ENCODE measurements at places on chromosomes 12 and 14.

DNA sequence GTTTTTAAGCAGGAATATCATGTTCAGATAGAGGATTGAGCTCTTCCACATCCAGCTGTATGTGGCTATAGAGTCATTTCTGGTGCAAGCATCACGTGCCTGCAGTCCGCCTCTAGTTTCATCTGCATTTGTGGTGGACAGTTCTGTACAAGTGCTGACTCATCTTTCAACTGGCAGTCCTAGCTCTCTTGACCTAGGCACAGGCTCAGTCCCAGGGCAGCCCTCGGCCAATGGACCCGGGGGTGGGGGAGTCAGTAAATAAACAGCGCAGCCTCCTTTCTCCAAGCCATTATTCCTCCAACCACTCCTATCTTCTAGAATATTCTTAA, 41.8 kb upstream of the FRMD6 start:
- DNase-seq, result no peak

DNA sequence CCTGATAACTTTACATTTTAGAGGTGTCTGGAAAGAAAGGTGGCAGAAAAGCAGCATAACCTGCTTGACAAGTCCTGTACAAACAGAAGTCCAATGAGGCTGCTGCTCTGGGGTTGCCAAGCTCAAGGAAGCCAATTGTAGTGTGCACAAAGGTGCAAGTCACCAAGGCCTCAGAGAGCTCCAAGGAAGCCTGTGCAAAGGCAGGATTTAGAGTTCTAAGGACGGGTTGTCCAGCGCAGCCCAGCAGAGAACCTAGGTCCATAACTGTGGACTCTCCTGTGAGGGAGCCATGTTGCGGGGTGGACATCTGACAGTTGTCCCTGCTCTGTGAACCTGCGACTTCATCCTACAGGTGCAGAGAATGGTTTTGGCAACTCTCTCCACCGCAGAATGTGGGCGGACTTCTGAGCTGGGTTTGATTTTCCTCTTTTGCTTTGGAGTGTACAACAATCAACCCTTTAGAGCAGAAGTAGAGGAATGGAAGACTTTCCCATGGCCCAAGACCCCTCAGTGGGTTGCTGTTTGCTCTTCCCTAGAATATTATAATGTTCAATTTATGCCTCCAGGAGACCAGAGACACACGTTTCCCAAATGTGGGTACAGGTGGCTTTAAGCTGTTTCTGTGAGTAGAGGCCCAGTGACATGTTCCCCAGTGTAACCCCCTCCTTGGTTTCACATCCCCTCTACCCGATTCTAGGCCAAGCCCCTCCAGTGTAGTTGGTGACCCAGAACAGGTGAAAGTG, 81.0 kb downstream of the ETV6 start:
- DNase-seq, result no peak

DNA sequence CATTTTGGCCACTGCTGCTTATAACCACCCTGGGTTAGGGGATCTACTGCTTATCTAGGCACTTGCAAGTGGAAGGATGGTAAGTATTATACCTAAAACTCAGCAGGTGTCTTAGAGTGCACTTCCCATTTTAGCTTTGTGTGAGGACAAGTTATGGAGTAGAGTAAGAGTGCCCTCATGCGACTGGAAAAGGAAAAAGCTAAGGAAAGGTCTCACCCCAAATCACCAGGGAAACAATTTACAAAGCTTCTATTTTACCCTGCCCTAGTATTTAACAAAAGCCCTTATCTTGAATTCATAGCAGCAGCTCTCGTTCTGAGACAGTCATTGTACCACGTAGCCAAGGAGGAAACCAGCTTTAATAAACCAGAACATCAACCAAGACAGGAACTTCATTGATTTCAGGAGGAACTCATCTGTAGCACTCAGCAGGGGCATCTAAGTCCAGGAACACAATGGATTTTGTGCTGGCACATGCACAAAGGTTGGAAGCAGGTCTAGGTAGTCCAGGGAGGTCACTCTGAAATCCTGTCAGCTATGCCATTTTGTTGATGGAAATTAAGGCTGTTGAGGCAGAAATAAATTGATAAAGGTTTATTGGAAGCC, 2.9 kb downstream of the RDH12 start:
- no peak for DNase-seq

DNA sequence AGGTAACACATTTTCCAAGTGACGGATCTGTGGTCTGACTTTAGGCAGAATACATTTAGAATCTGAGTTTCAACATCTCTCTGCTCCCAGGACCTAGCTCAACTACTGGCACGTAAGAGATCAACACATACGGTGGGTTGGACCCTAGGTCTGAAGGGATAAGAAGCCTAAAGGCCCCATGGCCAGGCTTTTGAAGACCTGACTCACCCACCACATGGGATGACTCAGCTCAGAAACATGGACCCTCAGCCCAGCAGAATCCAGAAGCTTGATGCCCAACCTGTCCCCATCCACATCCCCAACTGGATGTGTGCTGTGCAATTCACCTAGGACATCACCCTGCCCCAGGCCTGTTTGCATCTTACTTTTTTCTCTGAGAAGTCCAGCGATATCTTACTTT, 770.2 kb downstream of the BCL11B start:
- no peak for DNase-seq

GRCh38 chr14:59101476-59101875, 87.0 kb upstream of the DAAM1 start:
- no peak for DNase-seq

DNA sequence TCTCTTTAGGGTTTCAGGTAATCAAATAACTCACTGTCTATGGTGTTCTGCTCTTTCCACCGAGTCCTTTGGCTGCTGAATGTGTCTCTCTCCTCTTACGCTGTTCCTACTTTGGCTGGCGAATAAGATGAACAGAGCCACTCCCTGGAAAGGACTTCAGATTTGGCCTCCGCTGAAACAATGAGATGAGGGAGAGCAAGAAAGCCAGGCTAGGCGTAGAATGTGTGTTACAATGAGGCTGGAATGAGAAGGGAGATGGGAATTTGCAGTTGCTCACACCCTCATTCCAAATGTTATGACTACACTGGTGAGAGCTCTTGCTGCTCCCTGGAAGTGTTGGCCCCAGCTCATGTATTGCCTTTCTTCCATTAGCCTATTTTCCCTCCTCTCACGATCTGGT, at the start of gene MFAP5:
Gene MFAP5 (minus strand): TSS at position 234 of the 400 bp plus-strand sequence. CDS start 722 bp downstream, outside the sequence.
- no peak for DNase-seq

GRCh38 chr12:47875746-47876439, 28.9 kb downstream of the VDR start:
- DNase-seq, result no peak

DNA sequence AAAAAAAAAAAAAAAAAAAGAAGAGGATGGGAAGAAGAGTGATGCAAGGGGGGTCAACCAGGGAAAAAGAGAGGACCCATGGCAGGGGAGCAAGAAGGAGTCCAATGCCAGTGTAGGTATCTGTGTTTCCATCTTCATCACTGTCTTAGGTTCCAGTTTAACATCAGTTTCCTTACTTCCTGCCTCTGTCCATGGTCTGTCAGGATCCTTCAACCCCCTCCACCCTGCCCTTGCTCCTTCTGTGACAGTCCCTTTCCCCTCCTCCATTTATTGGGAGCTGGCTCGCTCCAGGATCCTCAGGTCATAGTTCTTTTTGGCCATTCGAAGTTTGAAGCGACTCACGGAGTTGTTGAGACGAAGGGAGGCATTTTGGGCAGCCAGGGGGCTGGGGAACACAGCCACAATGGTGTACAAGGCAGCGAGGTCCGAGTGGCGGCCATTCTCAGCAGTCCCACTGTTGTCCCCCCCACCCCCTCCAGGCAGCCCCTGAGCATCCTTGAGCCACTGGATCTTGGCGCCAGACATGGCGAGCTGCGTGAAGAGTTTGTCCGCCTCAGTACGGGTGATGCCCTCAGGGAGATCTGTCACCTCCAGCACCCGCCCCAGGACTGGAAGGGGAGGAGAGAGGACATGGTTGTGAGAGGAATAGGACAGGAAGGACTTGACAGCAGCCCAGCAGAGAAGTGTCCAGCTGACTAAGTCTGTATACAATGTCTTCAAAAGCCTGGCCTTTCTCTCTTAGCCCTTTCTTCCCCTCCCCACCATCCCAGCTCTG, 3.7 kb upstream of the STAC3 start:
- no peak for DNase-seq

- no peak for DNase-seq
Measured at GRCh38 chr12:48334808-48335207, 15.9 kb downstream of the ZNF641 start.

GRCh38 chr12:10632226-10632625, 18.8 kb upstream of the MAGOHB start:
- DNase-seq, result no peak

DNA sequence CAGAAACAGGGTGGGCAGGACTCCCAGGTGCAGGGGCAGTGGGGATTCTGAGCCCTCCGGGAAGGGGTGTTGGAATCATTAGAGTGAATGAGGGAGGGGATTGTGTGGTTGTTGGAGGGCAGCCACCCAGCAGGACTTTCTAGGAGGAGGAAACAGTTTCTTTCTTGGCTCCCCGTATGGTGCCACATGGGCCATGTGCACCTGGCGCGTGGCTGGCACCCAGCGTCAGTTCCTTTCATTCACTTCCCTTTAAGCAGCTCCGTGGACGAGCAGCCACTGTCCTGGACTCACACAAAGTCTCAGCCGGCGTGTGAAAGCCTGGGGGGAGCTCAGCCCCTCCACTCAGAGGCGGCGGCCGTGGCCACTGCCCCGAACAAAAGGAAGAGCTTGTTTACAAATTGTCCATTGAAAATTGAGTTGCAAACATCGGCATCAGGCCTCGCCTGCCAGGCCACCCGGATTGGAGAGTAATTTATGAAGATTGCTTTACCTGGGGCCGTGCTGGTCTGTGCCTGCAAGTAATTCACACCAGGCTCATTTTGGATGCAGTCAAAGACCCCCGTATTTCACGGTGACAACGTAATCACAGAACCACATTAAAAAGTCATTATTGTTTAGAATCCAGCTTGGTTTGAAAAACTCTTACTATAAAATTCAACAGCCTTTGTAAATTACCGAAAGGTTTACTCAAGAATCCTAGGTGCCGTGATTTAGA, 101.7 kb upstream of the C14orf180 start:
- no peak for DNase-seq

GRCh38 chr14:85663256-85663655, 133.3 kb downstream of the FLRT2 start:
- no peak for DNase-seq

- no peak for DNase-seq
Measured at GRCh38 chr12:5391653-5392052, 40.3 kb upstream of the NTF3 start.

GRCh38 chr12:49109641-49110463, 795 bp downstream of the LMBR1L start:
- DNase-seq, result no peak

- no peak for DNase-seq
Measured at GRCh38 chr12:120085920-120086645, 30.5 kb downstream of the RAB35 start.

DNA sequence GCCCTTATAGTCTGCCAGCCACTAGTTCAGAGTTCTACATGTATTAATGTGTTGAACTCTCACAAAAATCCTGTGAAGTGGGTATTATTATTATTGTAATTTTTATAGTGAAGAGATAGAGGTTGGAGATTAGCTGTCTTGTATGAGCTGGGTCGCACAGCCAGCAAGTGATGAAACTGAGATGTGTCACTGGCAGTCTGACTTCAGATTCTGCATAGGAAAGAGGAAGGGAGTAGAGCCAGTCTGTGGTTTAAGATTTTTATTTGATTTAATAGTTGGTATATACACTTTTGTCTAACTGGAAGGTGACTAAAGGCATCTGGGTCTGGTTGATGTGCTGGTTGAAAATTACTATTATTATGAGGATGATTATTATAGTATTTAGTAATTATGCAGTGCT, 5.8 kb upstream of the FRS2 start:
- DNase-seq, result no peak

DNA sequence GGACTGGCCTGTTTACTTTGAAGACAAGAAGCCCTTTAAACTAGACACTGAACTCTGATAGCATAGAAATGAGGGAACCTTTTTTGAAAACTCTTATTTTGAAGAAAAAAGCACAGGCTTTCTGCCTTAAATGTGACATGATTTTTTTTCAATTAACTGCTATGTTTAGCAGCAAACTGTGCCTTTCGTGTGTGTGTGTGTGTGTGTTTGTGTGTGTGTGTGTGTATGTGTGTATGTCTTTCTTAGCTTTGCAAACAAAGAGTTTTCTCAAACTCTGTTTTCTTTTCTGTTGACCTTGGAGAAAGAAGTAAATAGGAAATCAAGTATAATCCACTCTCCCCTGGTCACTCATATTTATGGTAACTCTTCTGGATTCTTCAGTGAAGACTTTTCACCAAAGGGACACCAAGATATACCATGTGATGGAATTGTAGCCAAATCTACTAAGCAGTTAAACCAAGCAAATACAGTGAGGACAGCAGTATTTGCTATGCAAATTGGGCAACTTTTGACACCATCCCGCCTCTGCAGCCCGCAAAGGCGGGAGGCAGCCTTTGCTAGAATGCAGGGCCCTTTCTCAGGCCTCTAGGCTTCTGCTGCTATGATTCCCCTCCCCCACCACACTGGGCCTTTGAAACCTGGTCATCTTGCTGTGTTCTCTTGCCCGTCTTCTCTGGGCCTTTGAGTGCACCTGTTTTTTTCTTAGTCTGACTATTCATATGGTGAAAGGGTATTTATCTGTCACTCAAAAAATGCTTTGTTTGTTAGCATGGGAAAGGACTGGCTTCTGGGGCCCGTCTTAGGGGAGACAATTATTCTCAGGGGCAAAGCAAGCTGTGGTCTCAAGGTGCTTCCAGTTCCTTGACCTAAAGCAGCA, 107.9 kb downstream of the MYRFL start:
- no peak for DNase-seq

DNA sequence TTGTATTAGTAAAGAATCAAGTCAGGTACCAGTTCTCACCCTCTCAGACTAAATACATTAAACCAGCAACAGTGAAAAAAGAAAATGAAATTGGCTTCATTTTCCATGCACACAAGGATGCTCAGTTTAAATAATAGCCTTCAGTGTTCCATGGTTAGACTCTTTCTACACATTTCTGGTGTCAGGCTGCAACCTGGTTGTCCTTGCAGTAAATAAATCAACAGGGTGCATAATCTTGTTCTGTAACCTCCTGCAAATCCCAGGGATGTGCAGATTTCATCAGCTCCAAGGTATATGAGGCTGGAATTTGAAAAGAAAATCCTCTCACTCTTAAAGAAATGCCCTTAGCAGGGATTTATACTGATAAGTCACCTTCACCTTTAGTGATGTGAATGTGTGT, 46.7 kb upstream of the BTG1 start:
- no peak for DNase-seq

DNA sequence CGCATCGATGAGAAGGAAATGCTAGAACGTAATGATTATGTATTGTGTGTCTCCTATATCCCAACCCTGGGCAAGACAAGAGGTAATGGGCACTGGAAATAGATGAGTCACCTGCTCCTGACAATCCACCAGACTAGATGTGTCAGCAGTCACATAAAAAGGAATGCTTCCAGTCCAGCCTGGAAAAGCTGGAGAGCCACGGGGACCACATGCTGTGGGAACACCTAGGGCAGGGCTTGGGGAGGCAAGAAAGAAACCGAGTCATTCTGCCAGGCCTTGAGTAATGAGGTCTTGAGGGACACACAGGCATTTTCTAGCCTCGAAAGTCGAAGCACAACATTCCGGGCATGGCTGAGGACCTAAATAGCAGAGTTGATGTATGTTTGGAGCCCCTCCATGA, 716.7 kb upstream of the TMEM132C start:
- no peak for DNase-seq
